ENCODE measurements at places on chromosomes 6 and 20. TPM values are rescaled to one million over a fixed set of nuclear protein-coding genes. Genes with fewer than 3 reads are reported as not detected.

Gene DEFB124
- not detected for total RNA-seq

Gene BIRC7
- 0.29 TPM for total RNA-seq

Gene VSX1
- total RNA-seq: not detected

Gene TREM2
- not detected for total RNA-seq

Gene BHLHE23
- total RNA-seq: not detected

Gene CD24
- not detected for total RNA-seq

Gene PRICKLE4
- 0.86 TPM for total RNA-seq

Gene BTN1A1
- not detected for total RNA-seq

Gene IL17F
- not detected for total RNA-seq

Gene TBXT
- total RNA-seq: not detected

Gene SNAP25
- 5.9 TPM for total RNA-seq

Gene PGC
- total RNA-seq: not detected

Gene SIRPA
- 14.9 TPM for total RNA-seq

Gene LCA5
- total RNA-seq: 2.4 TPM

Gene KCNG1
- total RNA-seq: 61.6 TPM

Gene HLA-DRA
- total RNA-seq: 0.72 TPM

Gene HLA-DRB1
- total RNA-seq: 0.14 TPM

Gene RIMS4
- not detected for total RNA-seq

Gene LAMA2
- total RNA-seq: 193 TPM

Data from placental pericyte (primary cell).